ENCODE measurements at places on chromosomes 11 and 22. TPM values are rescaled to one million over a fixed set of nuclear protein-coding genes. Genes with fewer than 3 reads are reported as not detected.

GRCh38 chr22:40720538-40721256 lies 41.4 kb downstream of the MCHR1 start:
- H3K27me3 ChIP-seq = no peaks in the 10 kb centered on the region
- H3K27ac ChIP-seq = peak overlapping the region; percentile 7
- H3K4me3 ChIP-seq = peak overlapping the region; percentile 32
- H3K4me1 ChIP-seq = peaks cover 14% of the 10 kb centered on the region
- no peaks in the 10 kb centered on the region for H3K36me3 ChIP-seq

The AGBL2 gene
- not detected for total RNA-seq

DNA sequence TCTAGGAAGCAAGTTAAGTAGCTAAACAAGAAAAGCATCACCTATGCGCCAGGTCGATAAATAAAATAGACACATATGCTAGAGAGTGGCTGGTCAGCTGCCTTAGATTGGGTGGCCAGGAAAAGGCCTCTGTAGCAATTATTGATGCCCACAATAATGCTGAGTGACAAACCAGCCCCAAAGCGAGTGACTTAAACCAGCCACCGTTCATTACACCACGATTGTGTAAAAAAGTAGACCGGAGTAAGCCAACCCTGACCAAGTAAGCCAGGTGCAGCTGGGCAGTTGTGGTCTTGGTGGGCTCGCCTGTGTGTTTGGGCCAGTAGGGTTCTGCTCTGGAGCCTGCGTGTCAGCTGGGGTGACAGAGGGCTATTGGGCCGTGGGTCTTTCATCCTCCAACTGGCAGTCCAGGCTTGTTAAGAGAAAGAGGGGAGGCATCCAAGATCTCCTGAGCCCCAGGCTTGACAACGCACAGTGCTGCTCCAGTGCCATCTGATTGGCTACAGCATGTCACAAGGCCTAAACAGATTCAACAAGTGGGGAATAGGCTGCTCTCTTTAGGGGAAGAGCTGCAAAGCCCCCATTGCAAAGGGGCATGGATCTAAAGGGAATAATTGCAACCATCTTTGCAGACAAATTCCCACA lies 100.4 kb upstream of the PARVA start:
- H3K27ac ChIP-seq = no peak overlapping the region
- H3K4me3 ChIP-seq = no peak overlapping the region
- H3K27me3 ChIP-seq = no peaks in the 10 kb centered on the region

The TREH gene
- not detected for total RNA-seq

GRCh38 chr11:115659061-115659963 lies 155.1 kb upstream of the CADM1 start:
- DNase-seq = no peak
- no peaks in the 10 kb centered on the region for H3K27me3 ChIP-seq
- peak overlapping the region; percentile 62 for H3K4me3 ChIP-seq
- H3K4me1 ChIP-seq = peaks cover 10% of the 10 kb centered on the region

All from thoracic aorta (tissue), 2 donors.